Activated CD4-positive, alpha-beta T cell treated with anti-CD3 and anti-CD28 coated beads for 36 hours (primary cell): ENCODE measurements at places on chromosomes 11 and 22.

DNA sequence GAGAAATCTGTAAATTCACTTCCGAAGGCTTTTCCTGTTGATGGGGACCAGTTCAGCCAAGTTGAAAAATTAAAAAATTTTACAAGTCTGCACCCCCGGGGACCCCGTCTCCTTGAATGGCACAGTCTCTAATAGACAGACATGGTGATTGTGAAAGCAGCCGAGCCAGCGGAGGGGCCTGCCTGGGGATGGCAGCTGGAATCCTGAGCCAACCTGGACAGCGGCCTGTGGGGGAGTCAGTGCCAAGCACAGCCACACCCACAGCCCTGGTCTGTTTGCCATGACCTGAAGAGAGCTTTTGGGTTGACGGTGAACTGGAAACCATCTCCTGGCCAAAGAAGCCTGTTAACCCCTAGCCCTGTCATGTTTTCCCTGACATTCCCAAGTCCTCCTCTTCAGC, 64.7 kb downstream of the PARVG start:
- no peak for DNase-seq

- DNase-seq: peak; percentile 37
These were observed 1.4 kb downstream of the SLC25A22 start for GRCh38 chr11:796565-797295.

- no peak for DNase-seq
These were observed 400.3 kb downstream of the MIAT start for GRCh38 chr22:27057717-27058116.

- DNase-seq: no peak
These were observed 13.2 kb upstream of the ADA2 start for GRCh38 chr22:17232406-17232805.

- DNase-seq: peak; percentile 1
These were observed 13.5 kb downstream of the MYEOV start for GRCh38 chr11:69307421-69307820.

GRCh38 chr22:22748297-22748743, 103.9 kb downstream of the GGTLC2 start:
- peak; percentile 60 for DNase-seq

DNA sequence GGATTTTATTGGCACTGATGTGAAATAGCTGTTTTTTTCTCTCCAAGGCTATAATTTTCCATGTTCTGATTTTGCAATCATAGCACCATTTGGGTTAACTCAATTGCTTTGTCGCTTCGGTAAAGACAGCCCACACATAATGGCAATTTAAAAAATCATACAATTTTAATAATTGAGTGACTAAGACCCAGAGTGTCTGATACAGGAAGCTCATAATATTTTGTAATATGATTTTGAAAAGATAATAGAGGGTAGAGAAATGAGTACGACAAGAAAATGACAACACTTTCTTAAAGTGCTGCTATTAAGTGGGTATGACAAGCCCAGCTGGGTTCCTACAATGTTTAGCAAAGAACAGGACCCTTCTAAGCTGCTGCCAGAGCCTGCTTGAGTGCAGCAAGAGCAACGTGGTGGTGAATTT, 439.1 kb downstream of the METTL15 start:
- no peak for DNase-seq

DNA sequence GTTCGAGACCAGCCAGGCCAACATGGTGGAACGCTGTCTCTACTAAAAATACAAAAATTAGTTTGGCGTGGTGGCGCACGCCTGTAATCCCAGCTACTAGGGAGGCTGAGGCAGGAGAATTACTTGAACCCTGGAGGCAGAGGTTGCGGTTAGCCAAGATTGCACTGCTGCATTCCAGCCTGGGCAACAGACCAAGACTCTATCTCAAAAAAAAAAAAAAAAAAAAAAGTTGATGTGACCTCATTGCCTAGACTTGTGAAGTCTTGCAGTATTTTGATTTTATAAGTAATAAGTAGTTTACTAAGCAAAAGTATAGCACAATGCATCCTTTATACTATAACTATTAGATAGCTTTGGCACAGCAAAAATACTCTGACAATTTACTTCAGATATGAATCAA, 9.9 kb upstream of the CUL5 start:
- DNase-seq: no peak

- DNase-seq: no peak
These were observed 32.6 kb downstream of the IGLL5 start for GRCh38 chr22:22920104-22920654.

DNA sequence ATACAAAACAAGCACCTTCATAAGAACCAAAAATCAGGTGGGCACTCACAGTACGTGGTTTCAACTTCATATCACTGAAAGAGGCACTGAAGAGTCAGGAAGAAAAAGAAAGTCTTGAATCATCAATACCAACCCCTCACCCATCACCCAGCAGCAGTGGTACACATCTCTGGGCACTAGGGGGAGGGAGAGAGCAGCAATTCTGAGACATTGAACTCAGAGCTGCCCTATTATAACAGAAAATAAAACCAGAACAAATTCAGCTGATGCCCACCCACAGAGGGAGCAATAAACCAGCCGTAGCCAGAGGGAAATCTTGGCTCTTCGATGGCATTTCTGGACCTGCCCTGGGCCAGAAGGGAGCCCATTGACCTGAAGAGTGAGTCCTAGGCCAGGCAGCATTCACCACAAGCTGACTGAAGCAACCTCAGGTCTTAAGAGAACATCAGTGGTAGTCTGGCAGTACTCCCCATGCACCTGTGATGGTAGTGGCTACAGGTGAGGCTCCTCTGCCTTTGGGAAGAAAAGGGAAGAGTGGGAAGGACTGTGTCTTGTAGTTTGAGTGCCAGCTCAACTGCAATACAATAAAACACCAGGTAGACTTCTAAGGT, 42.2 kb upstream of the FAM181B start:
- peak; percentile 56 for DNase-seq

DNA sequence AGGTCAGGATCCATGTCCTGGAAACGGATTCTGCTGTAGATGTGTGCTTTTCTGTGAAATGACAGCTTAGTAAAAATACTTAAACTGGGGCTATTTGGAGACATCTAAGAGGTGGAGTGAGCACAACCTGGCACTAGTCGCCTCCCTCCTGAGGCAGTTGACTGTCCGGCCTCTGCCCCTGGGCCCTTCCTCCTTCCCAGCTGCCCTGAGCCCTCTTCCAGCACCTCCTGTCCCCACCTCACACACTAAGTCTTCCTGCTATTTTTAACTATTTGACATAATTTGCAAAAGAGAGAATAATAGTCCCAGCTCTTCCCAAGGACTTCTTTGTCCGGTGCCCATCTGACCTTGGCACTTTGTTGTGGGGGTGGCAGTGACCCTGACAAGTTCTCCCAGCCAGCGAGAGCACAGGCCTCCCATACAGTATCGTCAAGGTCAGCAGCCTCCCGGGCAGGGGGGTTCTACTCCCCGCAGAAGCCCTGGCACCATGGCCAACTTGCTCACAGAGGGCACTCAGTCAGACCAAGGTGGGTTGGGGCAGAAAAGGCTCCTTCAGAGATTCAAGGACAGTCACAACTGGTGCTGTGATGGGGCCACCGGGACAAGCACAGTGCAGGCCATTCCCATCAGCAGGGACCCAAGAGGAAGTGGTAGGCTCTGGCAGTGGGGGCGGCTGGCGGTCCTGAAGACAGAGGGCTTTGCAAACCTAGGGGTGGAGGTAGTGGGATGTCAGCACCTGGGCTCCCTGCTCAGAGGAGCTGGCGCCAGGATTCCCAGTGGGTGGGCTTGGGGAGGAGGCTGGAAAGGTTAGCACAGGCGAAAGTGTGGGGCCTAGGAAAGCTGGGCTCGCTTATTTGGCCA, 5.5 kb upstream of the NEAT1 start:
- peak; percentile 54 for DNase-seq

DNA sequence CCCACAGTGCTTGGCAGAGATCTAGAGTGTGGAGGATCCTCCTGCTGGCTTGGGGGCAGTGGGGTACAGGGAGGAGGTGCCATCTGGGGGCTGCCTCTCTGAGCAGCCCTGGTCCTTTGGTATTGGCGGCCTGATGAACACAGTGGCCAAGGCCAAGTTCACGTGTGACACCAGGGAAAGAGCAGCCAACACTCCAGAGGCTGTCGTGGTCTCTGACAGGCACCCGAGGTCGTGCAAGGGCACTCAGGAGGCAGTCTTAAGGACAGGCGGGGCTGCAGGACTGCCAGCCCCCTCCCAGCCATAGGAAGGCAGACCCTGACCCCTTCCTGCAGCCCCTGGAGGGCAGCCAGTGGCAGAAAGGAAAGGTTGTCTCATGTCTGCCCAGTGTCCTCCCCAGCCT, 30.7 kb downstream of the PHF21B start:
- DNase-seq: no peak

DNA sequence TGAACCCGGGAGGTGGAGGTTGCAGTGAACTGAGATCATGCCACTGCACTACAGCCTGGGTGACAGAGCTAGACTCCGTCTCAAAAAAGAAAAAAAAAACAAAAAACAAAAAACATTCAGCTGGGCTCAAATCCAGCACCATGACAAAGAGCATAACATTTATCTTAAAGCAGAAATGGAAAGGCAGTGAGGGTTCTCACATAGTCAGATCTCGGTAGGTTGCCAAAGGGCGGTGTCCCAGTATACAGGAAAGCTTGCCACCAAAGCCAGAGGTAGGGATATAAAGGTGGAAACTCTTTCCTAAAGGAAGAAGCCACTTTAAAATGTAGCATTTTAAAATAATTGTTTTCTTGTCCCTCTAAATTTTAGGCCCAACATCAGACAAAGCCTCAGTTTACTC, 22.4 kb upstream of the CAPRIN1 start:
- no peak for DNase-seq

GRCh38 chr22:21054714-21055563, 9.2 kb downstream of the LRRC74B start:
- no peak for DNase-seq

GRCh38 chr11:107494055-107494454, 36.4 kb upstream of the CWF19L2 start:
- DNase-seq: no peak

GRCh38 chr11:118275176-118275575, 11.1 kb upstream of the MPZL2 start:
- DNase-seq: no peak

DNA sequence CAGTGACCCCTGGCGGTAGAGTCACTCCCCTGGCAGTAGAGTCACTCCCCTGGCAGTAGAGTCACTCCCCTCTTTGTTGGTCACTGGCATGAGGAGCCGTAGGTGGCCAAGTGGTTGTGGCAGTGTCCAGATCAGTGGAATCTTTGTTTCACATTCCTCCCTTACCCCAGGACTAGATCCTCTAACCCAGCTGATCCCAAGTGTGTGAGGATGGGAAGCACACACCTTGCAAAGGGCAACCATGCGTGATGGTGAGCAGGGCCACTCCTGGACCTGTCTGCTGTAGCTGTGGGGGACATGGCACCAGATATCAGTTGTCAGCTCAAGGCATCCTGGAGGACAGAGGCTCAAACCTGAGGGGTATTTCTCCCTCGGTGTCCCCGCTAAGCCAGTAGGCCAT, 37.8 kb downstream of the OSBP2 start:
- no peak for DNase-seq

- no peak for DNase-seq
These were observed 66.3 kb downstream of the NCAPD3 start for GRCh38 chr11:134157451-134157850.

DNA sequence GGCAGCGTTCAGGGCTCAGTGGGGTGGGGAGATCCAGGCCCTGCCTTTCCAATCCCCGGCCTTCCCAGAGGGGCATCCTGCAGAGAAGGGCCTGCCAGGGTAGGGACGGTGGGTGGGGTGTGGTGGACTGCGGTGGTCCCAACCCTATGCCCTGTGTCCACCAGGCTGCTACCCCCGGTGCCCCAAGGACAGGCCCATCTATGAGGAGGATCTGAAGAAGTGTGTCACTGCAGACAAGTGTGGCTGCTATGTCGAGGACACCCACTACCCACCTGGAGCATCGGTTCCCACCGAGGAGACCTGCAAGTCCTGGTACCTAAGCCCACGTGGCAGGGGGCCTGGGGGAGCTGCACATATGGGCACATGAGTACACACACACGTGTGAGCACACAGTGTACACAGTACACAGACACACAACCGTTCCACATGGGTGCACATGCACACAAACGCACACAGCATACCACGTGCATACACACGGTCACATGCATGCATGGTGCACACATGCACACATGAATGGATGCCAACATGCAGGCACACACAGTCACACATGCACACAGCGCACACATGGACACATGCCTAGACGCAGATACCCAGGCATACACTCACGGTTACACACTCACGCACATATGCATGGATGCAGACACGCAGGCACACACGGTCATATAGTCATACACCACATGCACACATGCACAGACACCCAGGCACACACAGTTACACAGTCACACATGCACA, 16.1 kb downstream of the MUC2 start:
- DNase-seq: no peak

GRCh38 chr11:115716601-115717529, 212.7 kb upstream of the CADM1 start:
- DNase-seq: no peak

- DNase-seq: no peak
These were observed 45.8 kb upstream of the TH start for GRCh38 chr11:2217211-2218030.

DNA sequence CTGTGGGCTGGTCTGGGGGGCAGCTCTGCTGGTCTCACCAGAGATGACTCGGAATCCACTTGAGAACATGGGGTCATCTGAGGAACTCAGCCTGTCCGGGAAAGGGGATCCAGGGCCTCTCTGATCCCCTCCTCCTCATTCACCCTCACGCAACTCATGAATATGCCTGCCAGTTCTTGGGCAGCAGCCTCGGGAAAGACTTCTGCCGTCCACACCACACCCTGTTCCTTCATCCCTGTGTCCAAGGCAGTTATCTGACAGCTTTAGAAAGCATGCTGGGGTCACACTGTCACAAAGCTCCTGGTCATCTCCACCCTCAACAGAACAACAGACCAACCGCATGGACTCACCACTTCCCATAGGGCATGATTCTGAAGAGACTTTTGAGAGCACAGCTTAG, 88.3 kb downstream of the AMOTL1 start:
- no peak for DNase-seq

DNA sequence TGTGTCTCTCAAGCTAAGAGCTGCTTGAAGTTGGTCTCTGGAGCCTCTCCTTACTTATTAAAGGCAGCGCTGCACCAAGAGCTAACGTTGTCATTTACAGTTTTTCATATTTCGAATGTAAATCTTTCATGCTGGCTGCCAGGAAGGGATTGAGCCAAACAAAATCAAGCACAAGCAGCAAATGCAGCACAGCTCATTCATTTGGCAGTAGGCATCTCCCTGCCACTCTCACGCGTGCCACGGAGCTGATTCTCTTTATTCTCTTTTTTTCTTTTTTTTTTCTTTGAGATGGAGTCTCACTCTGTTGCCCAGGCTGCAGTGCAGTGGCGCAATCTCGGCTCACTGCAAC, 1.4 kb upstream of the VEGFB start:
- no peak for DNase-seq
